Heart right ventricle (tissue), 16 donors: ENCODE measurements at places on chromosomes 12 and 14. TPM values are rescaled to one million over a fixed set of nuclear protein-coding genes. Genes with fewer than 3 reads are reported as not detected.

DNA sequence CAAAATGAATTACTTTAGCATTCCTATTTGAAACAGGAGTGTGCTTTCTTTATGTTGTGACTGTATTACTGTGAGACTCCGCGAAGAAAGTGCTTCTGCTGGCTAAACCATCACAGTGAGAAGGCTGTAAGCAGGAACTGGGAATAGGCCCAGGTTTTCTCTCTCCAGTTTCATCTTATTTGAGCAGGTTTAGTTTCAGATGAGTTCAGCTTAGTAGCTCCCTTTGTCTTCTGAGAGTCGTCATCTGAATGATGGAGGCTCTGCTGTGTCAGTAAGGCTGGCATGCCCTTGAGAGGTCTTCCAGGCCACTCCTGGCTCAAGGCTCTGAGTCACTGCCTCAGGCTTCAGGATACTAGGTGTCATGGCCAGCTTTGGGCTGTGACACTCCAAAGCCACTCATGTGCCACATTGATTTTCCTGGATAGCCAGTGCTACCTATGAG lies 205.6 kb upstream of the RGS6 start:
- no peak for DNase-seq

GRCh38 chr14:60178164-60178563 lies 13.0 kb upstream of the DHRS7 start:
- DNase-seq = no peak

GRCh38 chr12:45540661-45541341 lies 188.7 kb upstream of the ARID2 start:
- DNase-seq = no peak

- no peak for DNase-seq
Measured at GRCh38 chr12:28082096-28082495, 108.2 kb upstream of the CCDC91 start.

DNA sequence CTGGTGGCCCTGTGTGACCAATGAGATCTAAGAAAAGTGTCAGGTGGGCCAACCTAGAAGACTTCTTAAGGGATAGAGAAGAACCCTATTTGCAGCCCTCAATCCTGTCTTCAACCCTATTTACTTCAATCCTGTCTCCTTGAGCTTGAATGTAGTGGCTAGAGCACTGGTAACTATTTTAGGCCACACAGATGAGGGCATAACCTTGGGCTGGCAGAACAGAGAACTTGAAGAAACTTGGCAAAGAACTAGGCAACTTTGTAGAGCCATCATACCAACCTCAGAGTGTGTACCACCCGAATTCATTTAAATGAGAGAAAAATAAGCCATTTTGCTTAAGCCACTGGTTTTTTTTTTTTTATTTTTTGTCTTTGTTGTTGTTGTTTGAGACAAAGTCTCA lies 94.8 kb downstream of the TMTC1 start:
- DNase-seq = no peak

- no peak for DNase-seq
Measured at GRCh38 chr14:96925422-96925821, 128.2 kb downstream of the VRK1 start.

GRCh38 chr12:87227162-87227561 lies 802.0 kb downstream of the C12orf50 start:
- DNase-seq = no peak

- no peak for DNase-seq
Measured at GRCh38 chr14:55383541-55384140, 28.0 kb downstream of the ATG14 start.

DNA sequence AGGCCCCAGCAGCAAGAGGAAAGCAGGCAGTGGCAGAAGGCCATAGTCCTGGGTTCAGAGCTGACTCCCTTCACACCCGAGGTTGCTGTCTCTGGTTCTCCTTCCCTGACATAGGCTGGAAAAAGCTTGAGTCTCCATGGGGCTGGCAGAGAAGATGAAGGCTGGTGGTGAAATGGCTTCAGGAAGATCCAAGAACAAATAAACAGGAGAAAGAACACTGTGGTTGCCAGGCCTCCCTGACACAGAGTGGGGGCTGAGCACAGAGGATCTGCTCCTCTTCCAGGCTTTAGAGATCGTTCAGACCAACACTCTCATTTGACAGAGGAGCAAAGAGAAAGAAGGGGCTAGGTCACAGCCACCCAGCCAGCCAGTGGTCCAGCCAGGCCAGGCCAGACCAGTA lies 14.3 kb downstream of the HDAC7 start:
- no peak for DNase-seq

DNA sequence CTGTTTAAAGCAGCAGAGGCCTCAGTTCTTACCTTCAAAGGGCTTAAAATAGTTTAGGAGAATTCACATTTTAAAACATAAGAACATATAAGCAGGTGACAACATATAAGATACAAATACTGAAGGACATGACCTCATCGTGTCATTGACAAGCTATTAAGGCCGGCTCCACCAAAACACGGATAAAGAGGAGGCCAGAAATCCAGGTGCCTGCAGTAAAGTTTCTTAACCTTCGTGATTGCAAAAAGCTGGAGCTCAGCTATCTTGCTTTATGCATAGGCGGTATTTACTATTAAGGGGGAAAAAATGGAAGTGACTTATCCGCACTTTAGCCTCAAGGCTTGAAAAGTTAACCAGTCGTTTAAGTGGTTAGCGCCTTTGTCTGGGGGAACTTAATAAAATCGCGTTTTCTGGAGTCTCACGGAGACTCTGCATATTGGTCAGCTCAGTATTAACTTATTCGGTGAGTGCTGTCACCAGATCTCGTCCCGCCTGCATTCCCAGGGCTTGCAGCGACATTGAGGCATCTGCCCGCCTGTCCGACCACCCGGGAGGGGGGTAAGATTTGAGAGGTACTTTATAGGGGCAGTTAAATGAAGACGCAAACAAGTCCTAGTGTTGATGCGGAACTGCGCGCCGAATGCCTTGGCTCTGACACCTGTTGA lies 1.1 kb upstream of the SP1 start:
- no peak for DNase-seq

- peak; percentile 71 for DNase-seq
Measured at GRCh38 chr12:57632958-57633840, at the start of gene B4GALNT1. TSS of gene B4GALNT1 (minus strand) at chr12:57633201. CDS start at chr12:57632132, 1,069 bp downstream.

Gene SCN8A
- 0.57 TPM for total RNA-seq

Gene FIGNL2
- 0.38 TPM for total RNA-seq

Gene SLC2A13
- 8.2 TPM for total RNA-seq
